Amniotic stem cell (primary cell): ENCODE measurements at places on chromosomes 5 and 9.

DNA sequence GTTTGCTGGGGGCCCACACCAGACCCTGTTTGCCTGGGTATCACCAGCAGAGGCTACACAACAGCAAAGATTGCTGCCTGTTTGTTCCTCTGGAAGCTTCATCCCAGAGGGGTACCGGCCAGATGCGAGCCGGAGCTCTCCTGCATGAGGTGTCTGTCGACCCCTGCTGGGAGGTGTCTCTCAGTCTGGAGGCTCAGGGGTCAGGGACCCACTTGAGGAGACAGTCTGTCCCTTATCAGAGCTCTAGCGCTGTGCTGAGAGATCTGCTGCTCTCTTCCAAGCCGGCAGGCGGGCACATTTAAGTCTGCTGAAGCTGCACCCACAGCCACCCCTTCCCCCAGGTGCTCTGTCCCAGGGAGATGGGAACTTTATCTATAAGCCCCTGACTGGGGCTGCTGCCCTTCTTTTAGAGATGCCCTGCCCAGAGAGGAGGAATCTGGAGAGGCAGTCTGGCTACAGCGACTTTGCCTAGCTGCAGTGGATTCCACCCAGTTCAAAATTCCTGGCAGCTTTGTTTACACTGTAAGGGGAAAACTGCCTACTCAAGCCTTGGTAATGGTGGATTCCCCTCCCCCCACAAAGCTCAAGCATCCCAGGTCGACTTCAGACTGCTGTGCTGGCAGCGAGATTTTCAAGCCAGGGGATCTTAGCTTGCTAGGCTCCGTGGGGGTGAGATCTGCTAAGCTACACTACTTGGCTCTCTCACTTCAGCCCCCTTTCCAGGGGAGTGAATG lies 206.0 kb upstream of the TLX3 start:
- no peak for DNase-seq

GRCh38 chr9:121898856-121899255 lies 194.3 kb downstream of the TTLL11 start:
- DNase-seq, result no peak

DNA sequence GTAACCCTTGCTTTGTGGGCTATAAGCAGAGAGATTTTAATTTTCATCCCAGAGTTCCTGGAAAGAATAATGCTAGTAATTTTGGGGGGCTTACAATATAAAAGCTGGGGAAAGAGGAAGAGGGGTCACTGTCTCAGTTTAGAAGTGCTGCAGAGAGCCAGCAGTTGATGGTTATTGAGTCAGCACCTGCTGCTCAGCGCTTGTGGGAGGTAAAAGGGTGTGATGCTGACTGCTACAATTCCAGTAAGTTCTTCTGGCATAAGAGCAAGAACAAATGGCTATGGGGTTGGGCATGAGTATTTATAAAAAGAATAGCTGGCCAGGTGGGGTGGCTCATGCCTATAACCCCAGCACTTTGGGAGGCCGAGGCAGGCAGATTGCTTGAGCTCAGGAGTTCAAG lies 88.5 kb downstream of the MAST4 start:
- no peak for DNase-seq

DNA sequence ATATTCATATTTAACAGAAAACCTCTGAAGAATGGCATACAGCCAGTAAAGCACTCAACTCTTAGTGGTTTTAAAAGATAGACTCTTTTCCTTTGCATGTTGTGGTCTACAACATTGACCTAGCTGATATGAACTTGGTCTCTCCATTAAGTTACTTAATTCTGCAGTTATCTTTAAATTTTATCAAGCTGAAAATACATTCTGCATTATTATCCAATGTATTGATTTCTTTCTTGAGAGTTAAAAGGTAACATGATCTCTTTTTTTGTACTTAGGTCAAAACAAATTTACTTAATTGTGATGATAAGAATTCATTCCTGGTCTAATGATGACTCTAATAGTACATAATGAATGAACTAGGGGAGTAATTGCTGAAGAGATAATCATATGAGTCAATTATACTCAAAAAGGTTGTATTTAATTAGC lies 132.9 kb downstream of the STARD4 start:
- no peak for DNase-seq

DNA sequence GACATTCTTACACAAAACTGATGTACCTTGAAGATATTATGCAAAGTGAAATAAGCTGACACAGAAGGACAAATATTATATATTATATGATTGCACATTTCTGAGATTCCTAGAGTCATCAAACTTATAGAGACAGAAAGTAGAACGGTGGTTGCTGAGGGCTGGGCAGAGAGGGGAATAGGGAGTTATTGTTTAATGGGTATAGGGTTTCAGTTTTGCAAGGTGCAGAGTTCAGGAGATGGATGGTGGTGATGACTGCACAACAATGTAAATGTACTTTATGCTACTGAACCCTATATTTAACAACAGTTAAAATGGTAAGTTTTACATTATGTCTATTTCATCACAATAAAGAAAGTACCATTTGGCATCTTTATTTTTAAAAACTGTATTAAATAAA lies 315.8 kb upstream of the POU5F2 start:
- DNase-seq, result no peak

DNA sequence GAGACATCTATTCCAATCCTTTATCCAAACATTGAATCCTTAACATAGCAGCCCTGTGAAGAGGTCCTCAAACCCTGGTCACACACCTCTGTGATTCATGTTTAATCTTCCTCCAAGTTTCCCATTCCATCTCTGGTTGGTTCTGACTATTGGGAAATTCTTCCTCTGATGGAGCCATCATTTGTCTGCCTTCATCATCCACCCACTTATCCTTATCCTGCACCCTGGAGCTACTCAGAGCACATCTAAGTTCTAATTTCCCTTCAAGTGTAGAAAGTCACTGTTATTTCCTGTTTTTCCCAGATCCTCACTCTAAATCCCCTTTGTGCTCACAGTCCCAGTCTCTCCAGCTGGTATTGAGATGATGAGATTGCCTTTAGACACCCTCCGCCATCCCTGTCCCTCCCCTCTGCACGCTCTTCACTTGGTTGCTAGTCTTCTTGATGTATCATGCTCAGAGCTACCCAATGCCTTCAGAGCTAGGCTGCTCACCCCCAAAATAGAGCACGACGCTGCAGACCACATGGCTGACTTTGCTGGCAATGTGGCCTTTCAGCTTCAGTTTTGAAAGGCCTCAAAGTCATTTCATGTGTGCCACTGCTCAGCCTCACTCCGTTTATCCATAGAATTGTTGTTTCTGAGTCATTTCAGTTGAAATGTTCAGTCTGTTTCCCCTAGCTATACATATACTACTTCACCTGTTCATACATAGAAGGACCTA lies 154.3 kb downstream of the PALM2AKAP2 start:
- no peak for DNase-seq

GRCh38 chr5:160835376-160835775 lies 16.6 kb downstream of the ATP10B start:
- no peak for DNase-seq

DNA sequence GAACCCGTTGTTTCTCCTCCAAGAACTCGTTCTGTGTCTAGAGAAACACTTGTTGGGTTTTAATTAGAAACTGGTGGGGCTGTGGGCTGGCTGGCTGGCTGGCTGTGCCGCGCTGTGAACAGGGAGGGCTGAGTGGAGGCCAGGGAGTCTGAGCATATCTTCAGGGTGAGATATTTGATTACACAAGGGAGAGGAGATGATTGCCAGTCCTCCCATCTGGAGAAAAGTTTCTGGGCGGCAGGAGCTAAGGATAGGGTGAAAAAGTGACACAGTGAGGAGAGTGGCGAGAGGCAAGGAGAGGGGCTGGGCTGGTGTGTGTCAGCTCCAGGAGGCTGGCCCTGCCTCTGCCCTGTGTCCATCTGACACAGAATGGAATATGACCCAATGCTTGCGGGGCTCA lies 63.0 kb downstream of the GDNF start:
- peak; percentile 12 for DNase-seq

DNA sequence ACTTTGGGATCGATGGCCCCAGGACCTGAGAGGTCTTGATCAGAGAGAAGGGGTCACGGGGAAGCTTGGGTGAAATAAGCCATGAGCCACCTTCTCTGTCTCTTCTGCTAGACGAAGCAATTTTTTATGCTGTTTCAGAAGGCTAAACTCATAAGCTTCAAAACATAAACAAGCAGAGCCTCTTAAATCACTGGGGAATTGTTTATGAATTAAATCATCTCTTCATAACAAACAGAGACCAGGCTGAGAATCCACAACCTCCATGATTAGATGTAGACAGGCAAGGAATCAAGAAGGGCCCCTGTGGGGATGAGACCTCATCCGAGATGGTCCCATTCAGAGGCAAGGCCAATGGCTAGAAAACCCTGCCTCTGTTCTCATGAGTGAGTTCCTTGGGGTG lies 21.7 kb upstream of the TCOF1 start:
- DNase-seq, result no peak
